Non-pigmented ciliary epithelial cell (primary cell): ENCODE measurements at places on chromosomes 4 and X.

- DNase-seq: no peak
Measured at GRCh38 chr4:110278127-110278526, 79.7 kb upstream of the ELOVL6 start.

GRCh38 chr4:61376301-61376700, 176.2 kb downstream of the ADGRL3 start:
- no peak for DNase-seq

DNA sequence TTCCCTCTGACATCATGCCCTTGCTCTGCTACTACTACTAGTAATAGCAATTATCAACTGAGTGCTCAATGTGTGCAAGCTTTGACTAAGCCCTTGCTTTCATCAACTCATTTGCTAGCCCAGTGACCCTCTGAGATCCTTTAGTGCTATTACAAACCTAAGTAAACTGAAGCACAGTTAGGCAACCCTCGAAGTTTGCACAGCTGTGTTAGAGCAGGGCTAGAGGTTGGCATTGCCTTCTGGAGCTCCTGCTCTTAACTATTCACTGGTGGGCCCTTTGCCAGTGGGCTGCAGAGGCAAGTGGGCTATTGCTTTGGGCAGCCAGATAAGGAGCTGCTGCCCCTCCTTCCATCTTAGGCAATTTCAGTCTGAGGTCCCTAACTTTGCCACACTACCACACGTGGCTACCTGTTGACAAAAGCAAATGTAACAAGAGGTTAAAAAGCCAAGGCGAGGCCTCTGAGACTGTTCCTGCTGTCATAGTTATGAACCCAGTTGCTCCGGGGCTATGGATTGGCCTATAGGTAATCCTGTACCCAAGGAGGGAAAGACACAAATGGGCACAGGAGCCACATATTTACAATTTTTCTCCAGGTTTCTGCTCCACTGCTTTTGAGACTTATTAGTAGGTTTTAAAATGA, 41.5 kb upstream of the ANKRD50 start:
- DNase-seq: no peak

DNA sequence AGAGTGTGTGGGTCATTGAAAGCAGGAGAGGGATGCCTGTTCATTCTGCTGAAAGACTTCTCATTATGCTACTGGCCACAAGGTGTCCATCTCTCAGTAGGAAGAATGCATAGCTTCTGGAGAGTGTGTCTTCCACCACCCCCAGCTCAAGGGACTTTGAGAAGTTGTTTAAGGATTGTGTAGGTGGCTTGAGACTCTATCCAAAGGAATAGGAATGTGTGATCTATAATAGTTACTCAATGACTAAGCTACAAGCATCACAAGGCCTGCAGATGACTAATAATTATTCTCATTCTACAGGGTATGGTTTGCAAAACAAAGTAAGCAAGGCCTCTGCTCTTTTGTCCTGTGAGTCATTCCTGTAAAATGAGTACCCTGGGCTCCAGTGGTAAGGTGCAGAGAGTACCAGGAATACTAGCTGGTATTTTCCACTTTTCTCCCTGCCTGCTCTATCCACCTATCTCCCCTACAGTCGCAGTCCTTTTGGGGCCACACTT, 279.8 kb upstream of the BOD1L1 start:
- peak; percentile 98 for DNase-seq

DNA sequence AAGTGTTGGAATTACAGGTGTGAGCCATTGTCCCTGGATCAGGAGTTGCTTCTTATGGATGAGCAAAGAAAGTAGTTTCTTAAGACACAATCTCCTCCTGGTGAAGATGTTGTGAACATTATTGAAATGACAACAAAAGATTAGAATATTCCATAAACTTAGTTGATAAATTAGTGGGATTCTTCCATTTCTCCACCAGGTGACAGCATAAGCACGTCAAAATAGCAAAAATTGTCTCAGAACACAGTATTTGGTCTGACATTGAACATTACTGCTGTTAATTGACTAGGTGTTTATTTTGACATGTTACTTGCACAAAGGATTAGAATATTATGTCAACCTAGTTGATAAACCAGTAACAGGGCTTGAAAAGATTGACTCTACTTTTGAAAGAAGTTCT, 21.6 kb downstream of the CLDN34 start:
- DNase-seq: no peak

GRCh38 chrX:39795605-39796004, 302.2 kb downstream of the BCOR start:
- DNase-seq: no peak

DNA sequence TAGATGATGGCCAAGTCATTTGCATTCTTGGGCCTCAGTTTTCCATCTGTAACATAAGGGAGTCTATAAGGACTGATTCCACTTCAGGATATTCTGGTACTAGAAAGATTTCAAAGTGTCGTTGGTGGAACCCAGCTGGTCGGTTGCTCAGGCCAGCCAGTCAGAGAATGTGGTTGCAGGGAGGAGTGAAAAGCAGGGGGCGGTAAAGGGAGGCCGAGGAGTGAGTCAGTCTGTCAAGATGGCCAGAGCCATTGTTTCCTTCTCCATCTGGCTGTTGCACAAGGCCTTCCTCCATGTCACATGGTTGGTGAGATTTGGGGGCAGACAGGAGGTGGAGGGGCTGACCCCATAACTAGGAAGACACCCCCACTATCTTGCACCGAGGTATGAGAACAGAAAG, 38.2 kb downstream of the STARD8 start:
- DNase-seq: no peak

DNA sequence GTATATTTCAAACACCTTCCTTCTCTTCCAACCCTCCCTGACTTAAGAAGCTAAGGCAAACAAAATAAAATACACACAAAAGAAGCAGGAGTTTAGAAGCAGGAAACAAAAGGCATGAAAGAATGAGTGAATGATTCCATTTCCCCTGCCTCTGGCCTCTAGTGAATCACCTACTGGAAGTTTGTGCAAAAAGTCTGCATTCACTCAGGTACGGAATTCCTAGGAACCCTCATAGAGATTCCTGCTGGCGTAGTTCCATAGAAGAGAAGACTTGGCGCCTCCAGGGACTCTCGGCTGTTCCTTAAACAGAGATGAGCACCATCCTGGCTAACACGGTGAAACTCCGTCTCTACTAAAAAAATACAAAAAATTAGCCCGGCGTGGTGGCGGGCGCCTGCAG, 125.9 kb upstream of the TBL1X start:
- no peak for DNase-seq

GRCh38 chr4:182231080-182231479, 12.1 kb upstream of the TENM3 start:
- DNase-seq: no peak

GRCh38 chrX:7083021-7083420, 64.5 kb upstream of the STS start:
- DNase-seq: no peak

DNA sequence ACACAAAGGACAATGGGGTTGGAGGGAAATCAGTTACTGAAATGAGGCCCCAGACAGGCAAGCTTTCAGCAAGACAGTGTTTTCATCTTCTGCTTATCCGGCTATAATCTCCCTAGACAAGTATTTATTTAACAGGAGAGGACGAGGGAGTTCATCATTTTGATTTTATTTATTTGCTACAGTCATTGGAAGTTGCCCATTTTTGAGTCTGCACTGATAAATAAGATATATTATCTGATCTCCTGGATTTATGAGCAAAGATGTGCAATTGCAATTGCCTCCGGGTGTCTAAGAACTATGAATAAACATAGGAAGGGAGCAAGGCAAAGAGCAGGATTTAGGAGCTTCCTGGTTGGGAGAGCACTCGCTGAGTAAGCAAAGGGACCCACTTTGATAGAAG, 263.2 kb upstream of the EDA2R start:
- DNase-seq: no peak

GRCh38 chrX:134460862-134461220, 876 bp downstream of the HPRT1 start:
- no peak for DNase-seq
